LHCN-M2 (cell line): ENCODE measurements at places on chromosomes 7 and 10. TPM values are rescaled to one million over a fixed set of nuclear protein-coding genes. Genes with fewer than 3 reads are reported as not detected.

DNA sequence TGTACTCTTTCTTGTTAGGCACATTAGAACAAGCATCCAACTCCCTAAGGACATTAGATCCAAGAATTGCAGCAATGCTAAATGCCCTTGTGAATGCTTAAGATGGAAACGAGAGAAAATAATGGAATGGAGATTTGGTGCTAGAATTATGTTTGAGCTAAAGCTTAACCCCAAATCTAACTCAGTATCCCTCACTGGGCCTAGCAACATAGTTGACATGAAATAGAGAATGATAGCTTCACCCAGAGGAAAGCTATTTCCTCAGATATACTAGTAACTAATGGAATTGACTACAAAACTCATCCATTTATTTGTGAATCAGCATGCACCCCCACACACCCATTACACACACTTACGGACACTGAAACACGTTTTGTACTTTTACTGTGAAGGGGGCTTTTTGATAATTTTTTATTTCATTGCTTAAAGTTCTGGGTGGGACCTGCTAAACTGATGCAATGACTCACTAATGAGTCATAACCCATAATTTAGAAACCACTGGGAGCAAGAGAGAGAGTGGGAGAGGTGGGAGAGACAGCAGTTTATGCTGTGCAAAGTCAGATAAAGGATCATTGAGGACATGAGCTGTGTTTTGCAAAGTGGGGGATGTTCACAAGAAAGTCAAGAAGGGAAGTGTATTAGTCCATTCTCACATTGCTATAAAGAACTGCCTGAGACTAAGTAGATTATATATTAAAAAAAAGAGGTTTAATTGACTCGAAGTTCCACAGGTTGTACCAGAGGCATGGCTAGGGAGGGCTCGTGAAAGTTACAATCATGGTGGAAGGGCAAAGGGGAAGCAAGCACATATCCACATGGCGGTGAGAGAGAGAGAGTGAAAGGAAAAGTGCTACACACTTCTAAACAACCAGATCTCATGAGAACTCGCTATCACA is 382.7 kb downstream of the SFMBT2 start:
- DNase-seq, result no peak

DNA sequence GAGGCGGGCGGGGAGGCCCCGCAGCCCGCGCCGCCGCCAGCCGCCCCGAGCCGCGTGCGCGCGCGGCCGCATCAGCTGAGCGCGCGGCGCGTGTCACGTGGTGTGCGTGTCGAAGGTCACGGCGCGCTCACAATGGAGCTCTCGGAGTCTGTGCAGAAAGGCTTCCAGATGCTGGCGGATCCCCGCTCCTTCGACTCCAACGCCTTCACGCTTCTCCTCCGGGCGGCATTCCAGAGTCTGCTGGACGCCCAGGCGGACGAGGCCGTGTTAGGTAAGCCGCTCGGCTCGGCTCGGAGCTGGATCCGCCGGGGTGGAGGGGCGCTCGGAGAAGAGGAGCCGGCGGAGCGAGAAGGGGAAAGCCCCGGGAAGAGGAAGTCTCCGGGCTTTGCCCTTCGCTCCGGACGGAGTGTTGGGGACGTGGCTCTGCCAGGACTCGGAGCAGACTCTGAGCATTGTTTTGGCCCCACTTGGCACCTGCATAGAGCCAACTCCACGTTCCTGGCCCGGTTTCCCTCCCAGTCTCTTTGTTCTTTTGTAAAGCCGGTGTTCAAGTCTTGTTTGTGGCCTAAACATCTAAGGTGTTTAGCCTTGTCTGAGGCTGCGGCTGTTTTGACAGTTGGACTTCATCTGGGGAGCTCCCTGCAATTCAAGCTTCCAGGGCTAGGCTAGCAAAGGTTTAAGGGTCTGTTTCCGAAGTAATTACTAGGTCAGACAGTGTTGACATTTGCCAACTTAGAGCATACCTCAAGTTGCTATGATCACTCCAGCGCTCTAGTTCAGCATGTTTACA is at the start of gene COMMD3:
Gene COMMD3, plus strand, starts transcription at position 103 of the 790 bp plus-strand sequence. Its CDS starts 30 bp downstream, at position 133.
- DNase-seq, result peak; percentile 83

GRCh38 chr7:42493436-42494198 is 256.6 kb upstream of the GLI3 start:
- DNase-seq, result peak; percentile 66

- peak; percentile 49 for DNase-seq
These were observed 19.9 kb upstream of the FAM180A start for GRCh38 chr7:135768467-135768866.

- no peak for DNase-seq
These were observed 134.0 kb upstream of the TCF7L2 start for GRCh38 chr10:112816033-112816430.

The EN2 gene
- total RNA-seq, result 0.19 and 0.69 TPM in 2 replicates

GRCh38 chr10:95273393-95274312 is 17.1 kb downstream of the PDLIM1 start:
- peak; percentile 82 for DNase-seq

The OPN1SW gene
- total RNA-seq, result 1.7 and 2.1 TPM in 2 replicates

The ASB10 gene
- total RNA-seq, result not detected in 2 replicates

The AOAH gene
- not detected in 2 replicates for total RNA-seq

The GNB2 gene
- 176 and 205 TPM in 2 replicates for total RNA-seq

- DNase-seq, result peak; percentile 25
These were observed 11.2 kb upstream of the TECTB start for GRCh38 chr10:112271982-112272381.

- DNase-seq, result peak; percentile 75
These were observed 62.0 kb downstream of the CCNY start for GRCh38 chr10:35398355-35398754.

The NME8 gene
- total RNA-seq, result not detected in 2 replicates

The PKD1L1 gene
- total RNA-seq, result 0.06 TPM in 2 replicates

The PLAC9 gene
- total RNA-seq, result not detected in 2 replicates

The STK31 gene
- total RNA-seq, result not detected in 2 replicates
